Natural killer cell (primary cell): ENCODE measurements at places on chromosomes 1 and 21.
A peak's percentile ranks its signal among the peaks of the same experiment; 100 is the strongest.

GRCh38 chr1:85624361-85624760, 43.8 kb downstream of the CCN1 start:
- no peaks in the 10 kb centered on the region for H3K36me3 ChIP-seq
- no peaks in the 10 kb centered on the region for H3K4me1 ChIP-seq
- no peak for DNase-seq
- H3K27me3 ChIP-seq, result no peaks in the 10 kb centered on the region
- H3K4me3 ChIP-seq, result no peak overlapping the region

- H3K27me3 ChIP-seq, result no peaks in the 10 kb centered on the region
- no peak overlapping the region for H3K27ac ChIP-seq
- no peak for DNase-seq
- H3K4me1 ChIP-seq, result no peaks in the 10 kb centered on the region
- H3K36me3 ChIP-seq, result no peaks in the 10 kb centered on the region
- H3K4me3 ChIP-seq, result no peak overlapping the region
These were observed 366.8 kb downstream of the HLX start for GRCh38 chr1:221246067-221246466.

GRCh38 chr1:193335806-193336428, 149.5 kb upstream of the B3GALT2 start:
- H3K4me3 ChIP-seq, result no peak overlapping the region
- no peak overlapping the region for H3K27ac ChIP-seq

DNA sequence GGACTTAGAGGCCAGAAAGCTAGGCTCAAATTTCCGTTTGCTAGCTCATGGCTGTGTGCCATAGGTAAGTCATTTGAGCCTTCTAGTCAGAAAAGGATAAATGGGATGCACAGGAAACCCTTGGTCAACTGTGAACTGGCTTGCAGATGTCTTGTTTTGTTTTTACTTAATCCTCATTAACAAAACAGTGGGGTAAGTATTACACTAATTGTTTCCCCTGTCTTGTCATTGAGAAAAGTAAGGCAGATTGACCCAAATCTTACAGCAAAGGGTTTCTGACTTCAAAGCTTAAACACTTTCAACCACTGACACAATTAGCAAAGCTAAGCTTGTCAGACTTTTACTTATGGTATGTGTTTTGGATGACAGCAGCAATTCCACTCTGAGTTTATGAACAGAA, 291.3 kb downstream of the NTNG1 start:
- H3K4me1 ChIP-seq, result no peaks in the 10 kb centered on the region
- no peaks in the 10 kb centered on the region for H3K27me3 ChIP-seq
- H3K4me3 ChIP-seq, result no peak overlapping the region
- DNase-seq, result no peak

- no peak overlapping the region for H3K27ac ChIP-seq
- H3K4me1 ChIP-seq, result no peaks in the 10 kb centered on the region
- H3K36me3 ChIP-seq, result no peaks in the 10 kb centered on the region
- H3K4me3 ChIP-seq, result no peak overlapping the region
These were observed 6.7 kb downstream of the FCRL1 start for GRCh38 chr1:157813269-157813668.

DNA sequence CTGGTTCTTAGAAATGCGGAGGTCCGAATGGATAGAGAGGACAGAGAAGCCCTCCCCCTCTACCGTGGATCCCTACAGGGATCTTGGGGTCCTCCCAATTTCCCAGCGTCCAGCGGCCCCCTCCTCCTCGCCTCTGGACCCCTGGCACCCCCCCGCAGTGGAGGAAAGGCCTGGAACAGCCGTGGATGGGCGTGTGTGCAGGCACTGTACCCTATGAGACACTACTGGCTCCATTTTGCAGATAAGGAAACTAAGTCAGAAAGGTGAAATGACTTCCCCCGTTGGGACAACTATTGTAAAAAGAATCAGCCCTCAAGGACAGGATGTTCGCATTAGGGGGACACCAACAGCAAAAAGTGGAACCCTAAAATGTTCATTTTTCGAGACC, 931 bp upstream of the CLSTN1 start:
- no peak for DNase-seq
- peak overlapping the region; percentile 77 for H3K27ac ChIP-seq
- H3K4me1 ChIP-seq, result peaks cover 28% of the 10 kb centered on the region
- no peaks in the 10 kb centered on the region for H3K36me3 ChIP-seq
